ENCODE measurements at places on chromosomes 1 and 21.
A peak's percentile ranks its signal among the peaks of the same experiment; 100 is the strongest.

DNA sequence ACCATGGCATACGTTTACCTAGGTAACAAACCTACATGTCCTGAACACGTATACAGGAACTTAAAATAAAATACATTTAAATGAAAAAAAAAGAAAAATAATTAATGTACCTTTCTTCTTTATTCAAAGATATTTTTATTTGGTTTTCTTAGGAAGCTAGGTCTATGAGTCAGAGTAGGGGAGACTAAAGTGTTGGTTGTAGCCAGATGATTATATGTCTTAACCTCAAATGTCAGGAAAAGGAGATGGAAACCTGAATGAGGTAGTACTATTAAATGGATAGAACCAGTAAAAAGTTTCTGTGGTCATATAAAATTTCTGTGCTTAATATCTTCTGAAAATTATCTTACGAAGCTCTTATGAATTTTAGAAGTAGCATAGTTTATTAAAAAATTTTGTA, 275.8 kb downstream of the KCTD3 start:
- no peak for DNase-seq

GRCh38 chr1:26023826-26024225, 2.3 kb downstream of the EXTL1 start:
- DNase-seq, result no peak

DNA sequence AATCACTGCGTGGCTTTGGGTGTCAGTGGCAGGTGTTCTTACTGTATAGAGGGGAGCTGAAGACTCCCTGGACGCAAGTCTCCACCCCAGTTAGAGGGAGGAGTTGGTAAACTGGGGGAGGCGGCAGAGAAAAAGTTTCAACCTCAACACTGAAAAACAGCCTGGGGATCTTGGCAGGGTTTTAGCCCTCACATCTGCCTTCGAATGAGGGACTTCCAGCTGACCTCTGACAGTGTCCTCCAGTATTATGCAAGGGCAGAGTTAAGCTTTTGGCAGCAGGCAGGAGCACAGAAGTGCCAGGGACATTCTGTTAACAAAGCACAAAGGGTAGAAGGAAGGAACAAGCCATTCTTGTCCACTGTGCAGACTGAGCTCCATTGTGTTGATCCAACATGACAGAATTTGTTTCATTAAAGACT, 41.2 kb upstream of the RAB4A start:
- no peak for DNase-seq

DNA sequence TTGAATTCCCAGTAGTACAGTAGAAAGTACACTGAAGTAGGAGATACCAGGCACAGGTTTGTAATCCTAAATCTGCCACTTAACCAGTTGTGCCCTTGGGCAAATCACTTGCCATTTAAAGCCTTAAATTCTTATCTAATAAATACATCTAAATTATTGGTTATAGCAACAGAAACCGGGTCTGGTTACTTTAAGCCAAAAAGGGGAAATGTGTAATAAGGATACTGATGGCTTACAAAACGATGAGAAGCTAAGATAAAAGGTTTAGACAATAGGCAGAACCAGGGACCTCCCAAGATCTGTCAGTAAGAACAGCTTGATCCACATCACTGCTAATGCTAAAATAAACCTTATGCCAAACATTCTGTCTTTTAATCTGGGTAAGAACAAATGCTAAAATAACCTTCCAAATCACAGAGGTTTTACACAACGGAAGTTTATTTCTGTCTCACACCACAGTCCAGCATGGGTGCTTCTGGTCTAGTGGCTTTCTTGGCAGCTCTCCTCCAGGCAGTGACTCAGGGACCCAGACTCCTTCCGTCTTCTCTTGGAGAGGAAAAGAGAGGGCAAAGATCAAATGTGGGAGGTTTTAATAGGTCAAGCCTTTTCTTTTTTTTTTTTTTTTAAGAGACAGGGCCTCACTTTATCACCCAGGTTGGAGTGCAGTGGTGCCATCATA, 16.5 kb upstream of the ZMYM1 start:
- DNase-seq, result no peak

DNA sequence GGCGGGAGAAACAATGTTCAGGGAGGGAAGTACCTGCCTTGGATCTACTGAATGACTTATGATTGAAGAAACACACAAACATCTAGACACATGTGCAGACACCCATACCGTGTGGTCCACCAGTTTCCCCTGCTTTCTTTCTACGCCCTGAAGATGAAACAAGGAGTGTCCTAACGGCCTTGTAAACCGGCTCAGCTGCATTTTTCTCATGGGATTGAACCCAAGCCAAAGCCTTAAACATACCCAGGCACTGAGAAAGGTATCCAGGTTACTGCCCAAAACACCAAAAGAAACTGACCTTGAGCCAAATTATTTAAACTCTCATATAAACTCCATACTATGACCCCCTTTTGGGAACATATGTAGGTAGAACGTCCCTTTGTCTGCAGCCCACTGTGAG, 630.0 kb upstream of the RGS18 start:
- no peak for DNase-seq

- no peak for DNase-seq
Measured at GRCh38 chr1:225828706-225829345, 18.9 kb downstream of the EPHX1 start.

DNA sequence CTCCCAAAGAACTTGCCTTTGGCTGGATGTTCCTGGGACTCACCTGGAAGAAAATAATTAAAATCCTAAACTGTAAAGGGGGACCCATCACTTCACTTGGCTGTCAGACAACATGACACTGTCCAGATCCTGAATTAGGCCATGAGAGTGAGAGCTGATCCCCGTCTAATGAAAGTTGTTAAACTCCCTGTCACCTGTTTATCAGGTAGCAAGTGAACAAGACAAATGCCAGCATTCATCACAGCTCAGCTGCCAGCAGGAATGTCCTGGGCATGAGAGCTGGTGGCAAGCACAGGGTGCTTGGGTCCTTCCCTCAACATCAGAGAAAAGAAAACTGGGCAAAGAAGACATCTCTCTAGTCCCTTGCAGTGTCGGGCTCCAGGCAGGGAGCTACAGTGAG, 23.8 kb downstream of the PMVK start:
- DNase-seq, result no peak

DNA sequence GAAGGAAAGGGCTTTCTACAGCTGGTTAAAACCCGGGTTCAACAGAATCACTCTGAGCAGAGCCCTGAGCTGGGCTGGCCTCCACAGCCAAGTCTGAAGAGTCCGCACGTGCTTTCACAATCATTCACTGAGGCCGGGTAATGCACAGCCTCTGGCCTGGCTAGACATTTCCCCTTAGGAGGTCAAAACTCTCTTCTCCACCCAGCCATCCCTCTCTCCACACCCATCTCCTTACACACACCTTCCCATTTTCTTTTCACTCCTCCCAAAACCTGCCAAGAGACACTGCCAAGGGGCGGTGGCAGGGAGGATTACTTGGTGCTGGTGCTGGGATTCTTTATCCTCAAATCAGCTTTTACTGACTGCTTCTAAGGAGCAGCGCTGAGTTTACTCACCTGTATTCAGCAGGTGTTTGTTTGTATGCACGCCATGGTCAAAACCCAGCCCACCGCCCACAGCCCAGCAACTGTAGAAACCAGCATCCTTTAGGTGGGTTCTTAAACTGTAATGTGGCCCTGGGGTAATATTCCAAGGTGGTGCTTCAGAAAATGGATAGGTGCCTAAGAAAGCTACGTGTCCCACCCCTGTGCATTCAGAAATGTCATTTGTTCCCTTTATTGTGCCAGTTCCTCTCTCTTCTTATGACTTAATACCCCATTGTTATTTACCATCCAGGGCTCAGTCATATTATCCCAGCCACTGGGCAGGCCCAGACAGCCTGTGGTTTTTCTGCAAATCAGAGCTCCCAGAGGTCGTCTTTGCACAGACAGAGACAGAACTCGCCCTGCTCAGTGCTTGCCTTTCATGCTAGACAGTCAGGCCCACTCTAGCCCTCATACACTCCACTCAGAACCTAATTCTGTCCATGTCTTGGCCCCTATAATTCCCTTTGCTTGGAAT, 80.2 kb downstream of the ADSS2 start:
- no peak for DNase-seq

- peak; percentile 92 for DNase-seq
Measured at GRCh38 chr1:40315239-40315794, 1.8 kb downstream of the COL9A2 start.

DNA sequence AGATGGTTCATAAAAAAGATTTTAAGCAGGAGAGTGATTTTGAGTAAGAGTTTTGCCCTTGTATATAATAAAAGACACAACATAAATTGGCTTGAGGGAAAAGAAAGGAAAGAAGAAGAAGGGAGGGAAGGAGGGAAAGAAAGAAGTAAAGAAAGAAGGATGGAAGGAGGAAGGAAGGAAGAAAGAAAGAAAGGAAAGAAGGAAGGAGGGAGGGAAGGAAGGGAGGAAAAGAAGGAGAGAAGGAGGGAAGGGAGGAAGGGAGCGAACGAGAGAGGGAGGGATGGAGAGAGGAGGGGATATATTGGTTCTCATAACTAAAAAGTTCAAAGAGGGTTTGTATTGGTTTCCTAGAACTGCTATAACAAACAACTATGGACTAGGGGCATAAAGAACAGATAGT, 62.2 kb upstream of the PAX7 start:
- DNase-seq, result no peak

DNA sequence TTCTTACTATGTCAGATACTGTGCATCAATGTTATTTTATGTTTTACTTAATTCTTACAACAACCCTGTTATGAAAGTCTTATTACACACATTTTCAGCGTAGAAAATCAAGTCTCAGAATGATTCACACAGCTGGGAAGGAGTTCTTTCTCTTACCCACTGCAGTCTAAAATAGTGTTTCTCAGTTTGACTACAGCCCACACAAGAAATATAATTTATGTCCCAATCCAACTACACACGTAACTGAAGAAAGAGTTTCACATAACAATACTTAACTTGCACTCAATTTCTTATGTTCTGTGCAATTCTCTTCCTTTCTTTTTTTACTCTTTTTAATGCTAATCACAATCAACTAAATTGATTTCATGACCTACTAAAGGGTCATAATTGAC, 252.8 kb upstream of the ADGRL2 start:
- no peak for DNase-seq

DNA sequence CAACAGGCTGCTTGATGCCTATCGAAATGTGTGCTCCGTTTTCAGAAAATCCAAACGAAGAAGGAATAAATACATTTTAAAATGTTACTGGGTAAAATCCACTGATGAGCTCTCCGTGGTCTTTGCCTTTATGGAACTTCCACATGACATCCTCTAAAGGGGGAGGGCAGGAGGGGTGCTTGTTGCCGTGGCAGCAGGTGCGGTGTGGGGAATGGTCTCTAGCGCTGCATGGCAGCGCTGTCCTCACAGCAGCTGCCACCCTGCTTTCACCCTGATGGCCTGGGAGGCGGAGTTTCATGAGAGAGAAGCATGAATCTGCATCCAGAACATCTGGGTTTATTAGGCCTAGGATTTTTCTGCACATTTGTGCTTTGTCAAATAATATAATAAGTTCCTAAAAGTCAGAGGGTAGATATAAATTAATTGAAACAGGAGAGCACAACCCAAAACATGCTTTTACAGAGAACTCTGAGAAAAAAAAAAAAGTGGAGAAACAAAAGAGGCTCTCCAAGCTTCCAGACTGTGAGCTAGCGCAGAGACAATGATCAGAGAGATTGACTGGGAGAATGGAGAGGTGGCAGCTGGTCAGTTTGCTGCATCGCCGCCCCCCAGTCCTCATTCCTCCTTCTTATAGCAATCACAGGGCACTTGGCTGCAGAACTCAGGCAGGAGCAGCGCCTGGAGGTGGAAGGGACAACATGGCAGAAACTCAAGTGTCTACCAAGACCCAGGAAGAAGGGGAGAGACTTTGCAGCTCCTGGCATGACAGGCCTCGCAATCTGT, 228.6 kb downstream of the DSCAM start:
- DNase-seq, result no peak

DNA sequence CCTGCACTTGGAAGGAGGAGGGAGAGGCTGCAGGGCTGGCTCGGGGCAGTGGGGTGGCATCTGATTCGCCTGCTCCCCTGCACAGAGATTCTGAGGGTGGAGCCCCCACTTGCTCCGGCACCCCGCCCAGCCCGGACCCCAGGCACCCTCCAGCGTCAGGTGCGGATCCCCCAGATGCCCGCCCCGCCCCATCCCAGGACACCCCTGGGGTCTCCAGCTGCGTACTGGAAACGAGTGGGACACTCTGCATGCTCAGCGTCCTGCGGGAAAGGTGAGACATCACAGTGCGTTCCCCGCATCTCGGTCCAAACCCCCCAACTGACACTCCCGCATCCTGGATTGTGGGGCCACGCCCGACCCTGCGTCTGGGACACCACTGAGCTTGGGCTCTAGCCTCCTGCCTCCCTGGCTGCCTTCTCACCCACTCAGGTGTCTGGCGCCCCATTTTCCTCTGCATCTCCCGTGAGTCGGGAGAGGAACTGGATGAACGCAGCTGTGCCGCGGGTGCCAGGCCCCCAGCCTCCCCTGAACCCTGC, 7.9 kb downstream of the ADAMTSL4 start:
- DNase-seq, result no peak

DNA sequence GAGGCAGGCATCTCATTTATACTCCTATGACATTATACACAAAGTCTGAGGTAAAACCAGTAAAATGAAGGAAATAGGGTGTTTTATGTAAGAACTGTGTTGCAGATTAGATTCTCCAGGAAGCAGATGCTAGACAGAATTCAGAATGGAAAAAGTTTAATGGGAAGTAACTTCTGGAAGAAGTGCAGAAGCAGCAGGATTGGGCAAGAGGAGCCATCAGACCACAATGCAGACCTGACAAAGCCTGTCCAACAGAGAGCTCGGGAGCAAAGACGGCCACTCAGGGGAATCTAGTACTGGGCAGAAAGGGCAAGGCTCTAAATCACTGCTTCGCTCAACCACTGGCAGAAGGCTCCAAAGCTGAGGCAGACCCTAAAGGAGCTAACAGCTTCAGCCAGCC, 33.7 kb downstream of the FBXO42 start:
- no peak for DNase-seq

DNA sequence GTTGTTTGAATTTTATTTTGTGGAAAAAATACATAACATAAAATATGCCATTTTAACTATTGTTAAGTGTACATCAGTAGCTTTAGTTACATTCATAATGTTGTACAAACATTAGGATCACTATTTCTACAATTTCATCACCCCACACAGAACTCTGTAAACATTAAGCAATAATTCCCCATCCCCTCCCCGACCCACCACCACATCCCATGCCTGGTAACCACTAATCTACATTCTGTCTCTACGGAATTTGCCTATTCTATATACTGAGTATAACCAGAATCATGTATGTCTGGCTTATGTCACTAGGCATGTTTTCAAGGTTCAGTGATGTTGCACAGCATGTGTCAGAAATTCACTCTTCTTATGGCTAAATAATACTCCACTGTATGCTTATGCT, 47.7 kb downstream of the CDC42BPA start:
- DNase-seq, result no peak

DNA sequence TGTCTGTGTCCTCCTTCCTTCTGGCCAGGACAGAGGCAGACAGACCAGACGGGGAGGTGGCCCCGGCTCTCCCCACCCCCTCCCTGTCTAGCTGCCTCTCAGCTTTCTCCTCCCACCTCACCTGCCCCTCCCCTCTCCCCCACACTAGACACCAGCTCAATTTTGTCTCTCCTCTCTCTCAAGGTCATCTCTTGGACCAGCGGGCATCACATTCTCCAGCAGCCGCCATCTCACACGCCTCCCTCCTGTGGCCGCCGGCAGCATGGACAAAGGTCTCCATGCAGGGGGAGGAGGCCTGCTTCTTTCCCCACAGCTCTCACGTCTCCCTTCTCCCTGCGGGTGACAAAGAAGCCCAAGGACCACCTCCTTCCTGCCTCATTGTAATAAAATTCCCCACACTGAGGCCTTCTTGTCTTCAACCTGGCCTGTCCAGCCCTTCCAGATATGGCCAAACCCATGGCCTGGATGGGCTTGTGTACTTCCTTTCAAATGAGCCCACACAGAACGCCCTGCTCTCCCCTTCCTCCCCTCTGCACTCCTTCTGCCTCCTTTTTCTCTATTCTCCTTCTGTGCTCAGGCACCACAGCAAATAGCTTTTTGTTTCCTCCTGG, 14.6 kb downstream of the OPTC start:
- DNase-seq, result no peak
